ENCODE measurements at places on chromosomes 11 and 22.

- peak; percentile 28 for DNase-seq
These were observed 74.1 kb downstream of the PHF21B start for GRCh38 chr22:44935724-44936123.

- peak; percentile 37 for DNase-seq
These were observed 816 bp downstream of the PDE3B start for GRCh38 chr11:14644226-14645014.

DNA sequence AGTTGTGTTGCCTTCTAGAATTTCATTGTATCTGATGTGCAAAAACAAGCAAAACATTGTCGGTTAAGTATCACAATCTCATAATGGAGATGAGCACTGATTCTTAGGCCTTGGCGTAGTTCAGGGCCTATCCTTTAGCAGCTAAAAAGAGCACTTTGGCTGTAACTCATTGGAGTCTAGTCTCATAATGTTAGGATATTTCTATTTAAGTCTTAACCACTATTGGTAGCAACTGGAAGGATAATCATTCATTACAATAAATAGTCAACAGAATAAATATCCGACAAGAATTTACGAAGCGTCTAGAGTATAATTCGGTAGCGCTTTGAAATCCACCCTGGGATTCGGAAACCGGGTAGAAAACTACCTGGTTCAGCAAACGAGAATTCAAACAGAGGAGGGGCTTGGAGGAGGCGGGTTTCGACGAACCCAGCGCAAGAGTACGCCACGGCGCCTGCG is 461 bp upstream of the EED start:
- DNase-seq = peak; percentile 85

DNA sequence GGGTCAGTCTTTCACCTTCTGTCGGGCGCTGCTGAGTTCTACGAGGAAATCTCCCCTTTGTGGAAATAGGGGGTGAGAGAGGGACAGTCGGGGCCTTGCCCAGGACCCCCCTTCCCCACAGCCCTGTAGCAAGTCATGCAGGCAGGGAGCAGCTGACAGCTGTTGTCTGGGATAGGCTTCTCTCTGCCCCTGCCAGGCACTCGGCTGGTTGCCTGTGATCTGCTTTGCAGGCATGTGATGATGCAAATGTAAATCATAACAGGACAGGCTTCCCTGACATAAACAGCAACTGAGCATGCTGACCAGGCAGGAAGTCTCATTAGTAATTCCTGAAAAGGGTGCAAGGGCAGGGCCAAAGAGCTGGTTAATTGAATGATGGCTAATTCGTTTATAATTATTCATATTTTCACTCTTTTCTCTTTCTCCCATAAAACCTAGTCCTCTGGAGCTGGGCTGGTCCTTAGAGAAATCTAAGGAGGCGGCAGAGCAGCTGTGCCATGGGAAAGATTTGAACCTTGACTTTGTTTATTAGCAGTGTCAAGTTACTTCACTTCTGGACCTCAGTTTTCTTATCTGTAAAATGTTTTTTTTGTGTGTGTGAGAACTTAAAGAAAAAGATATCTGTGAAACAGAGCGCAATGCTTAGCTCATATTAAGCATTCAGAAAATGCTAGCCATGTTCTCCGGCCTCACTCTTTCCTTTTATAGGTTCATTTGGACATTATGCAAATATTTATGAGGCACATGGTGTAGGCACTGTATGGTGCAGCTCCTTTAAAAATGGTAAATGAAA is 129.7 kb downstream of the LDLRAD3 start:
- DNase-seq = peak; percentile 60

- DNase-seq = no peak
These were observed 79.9 kb upstream of the BARX2 start for GRCh38 chr11:129295746-129296145.

- no peak for DNase-seq
These were observed 85.1 kb downstream of the RRAS2 start for GRCh38 chr11:14273895-14274294.

DNA sequence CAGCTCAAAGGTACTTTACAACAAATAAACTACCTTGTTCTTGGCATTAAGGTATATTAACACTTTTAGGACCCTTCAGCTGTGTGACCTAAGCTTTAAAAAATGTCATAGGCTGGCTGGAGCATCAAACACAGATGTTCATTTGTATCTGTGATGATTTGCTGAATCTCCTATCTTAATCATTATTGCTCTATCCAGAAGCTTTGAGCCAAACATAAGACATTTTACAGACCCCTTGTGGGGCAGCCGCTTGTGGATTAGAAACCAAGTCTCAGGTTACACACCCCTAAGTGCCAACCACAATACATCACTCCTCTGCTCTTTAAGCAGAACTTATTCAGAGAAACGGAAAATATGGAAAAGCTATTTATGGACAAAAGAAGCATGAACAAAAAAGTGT is 394.2 kb upstream of the CCDC90B start:
- DNase-seq = no peak

DNA sequence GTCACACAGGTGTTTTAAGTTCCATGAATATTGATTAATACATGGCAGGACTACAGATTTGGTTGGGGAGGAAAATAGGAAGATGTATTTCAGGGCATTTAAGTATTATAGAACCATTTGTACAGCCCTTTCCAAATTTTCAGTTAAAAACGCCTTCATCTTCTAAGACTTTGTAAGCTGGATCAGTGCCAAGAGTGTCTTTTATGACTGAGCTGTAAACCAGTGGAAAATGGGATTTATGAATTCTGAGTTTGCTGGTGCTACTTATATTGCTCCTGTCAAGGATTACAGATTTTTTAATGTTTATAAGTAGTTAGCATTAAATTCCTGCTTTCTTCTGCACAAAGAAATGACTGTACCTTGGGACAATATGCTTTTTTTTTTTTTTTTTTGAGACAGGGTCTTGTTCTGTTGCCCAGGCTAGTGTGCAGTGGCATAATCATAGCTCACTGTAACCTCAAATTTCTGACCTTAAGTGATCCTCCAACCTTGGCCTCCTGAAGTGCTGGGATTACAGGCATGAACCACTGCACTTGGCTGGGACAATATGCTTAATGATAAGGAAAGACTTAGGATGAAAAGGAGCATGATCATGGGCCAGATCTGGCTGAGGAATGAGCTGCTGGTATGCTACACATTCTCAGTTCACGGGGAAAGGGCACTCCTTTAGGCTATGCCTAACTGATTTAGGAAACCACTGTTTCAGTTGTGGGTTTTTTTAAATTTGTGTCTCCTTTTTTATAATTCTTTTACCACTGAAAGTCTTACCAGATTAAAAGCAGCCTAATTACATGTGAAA is 113.6 kb upstream of the MTNR1B start:
- DNase-seq = no peak

GRCh38 chr11:9527481-9528135 is 45.9 kb upstream of the WEE1 start:
- DNase-seq = no peak

DNA sequence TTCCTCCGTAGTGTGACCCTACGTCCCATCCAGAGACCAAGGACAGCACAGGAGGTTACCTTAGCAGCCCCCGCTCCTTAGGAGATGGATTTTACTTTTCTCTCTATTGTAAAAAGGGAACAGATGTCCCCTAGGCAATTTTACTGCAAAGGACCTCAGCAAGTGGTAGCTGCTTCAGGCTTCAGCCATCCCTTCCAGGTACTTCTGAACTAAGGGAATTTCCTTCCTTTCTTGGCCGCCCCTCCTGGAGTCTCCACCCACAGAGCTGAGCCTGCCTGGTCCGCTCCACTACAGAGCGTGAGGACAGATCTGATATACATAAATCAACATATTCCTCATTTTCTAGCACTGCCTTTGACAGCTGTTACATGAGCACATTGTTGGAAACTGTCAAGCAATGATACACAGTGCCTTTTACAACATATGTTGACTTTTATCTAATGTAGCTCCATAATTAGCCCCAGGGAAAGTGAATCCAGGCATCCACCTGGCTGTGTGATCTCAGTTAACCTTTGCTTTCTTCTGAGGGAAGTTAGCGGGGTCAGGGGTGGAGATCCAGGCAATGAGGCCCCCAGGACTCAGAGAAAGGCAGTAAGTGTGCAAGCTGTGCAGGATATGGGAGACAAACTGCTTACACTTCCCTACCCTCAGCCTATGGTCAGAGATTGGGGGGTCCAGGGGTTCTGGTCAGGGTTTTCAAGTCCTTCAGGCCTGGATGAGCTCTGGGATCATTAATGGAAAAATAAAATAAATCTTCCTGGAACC is 51.9 kb downstream of the SPATA19 start:
- DNase-seq = no peak

DNA sequence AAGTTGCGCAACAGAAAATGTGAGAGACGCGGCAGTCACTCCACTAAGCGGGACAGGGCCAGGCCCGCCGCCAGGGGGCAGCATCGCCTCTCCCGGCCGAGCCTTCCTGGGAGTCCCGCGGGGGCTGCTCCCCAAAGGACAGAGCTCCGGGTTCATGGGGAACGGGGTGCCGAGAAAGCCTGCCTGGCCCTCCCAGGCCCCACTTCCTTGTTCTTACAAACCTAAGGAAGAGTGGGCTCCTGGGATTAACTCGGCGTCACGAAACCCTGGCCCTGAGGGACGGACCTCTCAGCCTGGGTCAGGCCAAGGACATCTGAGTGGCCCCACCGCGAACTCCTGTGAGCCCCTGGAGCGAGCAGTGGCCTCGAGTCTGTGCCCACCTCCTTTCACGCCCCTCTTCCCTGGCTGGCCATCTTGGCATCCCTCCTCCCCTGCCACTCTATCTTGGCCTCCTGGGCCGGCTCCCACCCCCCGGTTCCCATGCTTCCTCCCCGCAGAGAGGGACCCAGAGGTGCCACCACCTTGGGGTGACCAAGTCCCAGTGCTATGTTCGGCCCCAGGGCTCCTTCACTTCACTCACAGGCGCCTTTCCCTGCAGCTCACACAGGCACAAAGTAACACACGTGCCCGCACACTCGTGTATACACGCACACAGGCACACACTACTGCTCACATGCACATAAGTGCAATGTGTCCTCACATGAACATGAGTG is 99.9 kb upstream of the FGF3 start:
- no peak for DNase-seq

- no peak for DNase-seq
These were observed 107.1 kb downstream of the BCR start for GRCh38 chr22:23287136-23288095.

- DNase-seq = no peak
These were observed 524 bp upstream of the SLC25A17 start for GRCh38 chr22:40819599-40820140.

- no peak for DNase-seq
These were observed 111.2 kb upstream of the TOP3B start for GRCh38 chr22:22093743-22094142.

DNA sequence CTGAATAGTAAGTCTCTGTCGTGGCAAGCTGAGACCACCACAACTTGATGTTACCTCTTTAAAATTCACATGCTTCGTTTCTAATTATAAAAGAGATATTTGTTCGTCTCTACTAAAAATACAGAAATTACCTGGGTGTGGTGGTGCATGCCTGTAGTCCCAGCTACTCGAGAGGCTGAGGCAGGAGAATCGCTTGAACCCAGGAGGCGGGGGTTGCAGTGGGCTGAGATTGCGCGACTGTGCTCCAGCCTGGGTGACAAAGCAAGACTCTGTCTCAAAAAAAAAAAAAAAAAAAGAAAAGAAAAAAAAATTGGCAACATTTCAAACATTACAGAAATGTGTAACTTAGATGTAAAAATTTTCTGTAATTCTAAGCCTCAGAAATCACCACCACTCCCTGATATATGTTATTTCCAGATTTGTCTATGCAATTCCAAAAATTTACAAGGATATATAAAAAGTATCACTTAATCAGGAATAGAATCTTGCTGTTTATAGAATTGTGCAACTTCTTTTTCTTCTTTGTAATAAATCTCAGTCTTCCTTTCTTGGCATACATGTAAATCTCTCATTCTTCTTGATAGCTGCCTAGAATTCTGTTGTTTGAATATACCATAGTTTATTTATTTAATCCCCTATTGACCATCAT is 37.3 kb downstream of the C11orf96 start:
- DNase-seq = no peak

- DNase-seq = no peak
These were observed 5.0 kb downstream of the CRKL start for GRCh38 chr22:20922141-20922751.

DNA sequence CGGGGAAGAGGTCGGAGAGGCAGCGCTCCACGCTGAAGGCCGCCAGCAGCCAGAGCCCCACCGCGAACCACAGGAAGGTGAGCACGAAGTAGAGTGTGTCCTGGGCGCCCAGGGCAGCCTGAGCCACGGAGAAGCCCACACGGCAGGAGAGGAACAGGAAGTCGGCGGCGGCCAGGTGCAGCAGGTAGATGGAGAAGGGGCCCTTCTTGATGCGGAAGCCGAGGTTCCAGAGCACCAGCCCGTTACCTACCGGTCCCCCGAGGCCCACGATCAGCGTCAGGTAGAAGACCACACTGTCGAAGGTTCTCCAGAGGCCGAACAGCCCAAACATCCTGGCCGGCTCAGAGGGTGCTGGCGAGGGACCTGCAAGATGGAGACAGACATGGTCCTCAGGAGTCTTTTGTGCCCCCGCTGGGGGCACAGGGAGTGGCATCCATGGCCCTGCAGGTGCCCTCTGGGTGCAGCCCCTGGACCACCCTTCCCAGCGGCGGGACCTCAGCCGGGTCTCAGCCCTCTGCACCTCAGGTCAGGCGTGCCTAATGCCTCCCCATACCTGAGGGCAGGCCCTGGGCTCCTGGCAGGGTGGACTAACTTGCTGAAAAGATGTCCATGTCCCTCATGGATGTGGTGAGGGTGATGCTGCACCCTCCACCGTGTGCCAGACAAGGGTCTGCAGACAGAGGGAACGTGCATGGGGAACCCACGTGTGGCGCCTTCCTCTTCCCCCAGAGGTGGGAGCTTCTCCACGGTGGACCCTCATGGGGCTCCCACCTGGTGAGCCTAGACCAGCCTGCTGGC is at the start of gene MRGPRG:
Gene MRGPRG, minus strand, starts transcription at position 331 of the 798 bp plus-strand sequence. Its CDS starts 0 bp downstream, at position 331.
- no peak for DNase-seq

- no peak for DNase-seq
These were observed 167.8 kb upstream of the NCAM1 start for GRCh38 chr11:112793416-112793815.

DNA sequence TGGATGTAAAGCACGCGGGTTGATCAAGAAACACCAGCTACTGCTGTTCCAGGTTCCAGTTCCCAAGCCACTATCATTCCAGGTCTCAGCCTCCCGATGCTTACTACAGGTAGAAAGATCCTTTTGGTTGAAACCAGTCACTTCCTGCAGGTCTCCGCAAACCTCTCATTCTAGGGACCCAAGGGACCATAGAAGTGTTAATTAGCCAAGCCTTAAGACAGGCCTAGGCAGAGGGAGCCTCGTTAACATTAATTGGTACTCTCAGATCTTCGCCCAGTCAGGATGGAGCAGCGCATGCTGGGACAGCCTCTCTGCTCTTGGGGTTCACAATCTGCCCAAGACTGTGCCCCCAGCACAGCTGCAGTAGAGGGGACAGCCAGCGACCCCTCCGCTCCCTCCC is 11.2 kb upstream of the OAF start:
- DNase-seq = no peak

- DNase-seq = no peak
These were observed 8.5 kb downstream of the MARK2 start for GRCh38 chr11:63847363-63847762.
